ENCODE measurements at places on chromosomes 13 and 19.

DNA sequence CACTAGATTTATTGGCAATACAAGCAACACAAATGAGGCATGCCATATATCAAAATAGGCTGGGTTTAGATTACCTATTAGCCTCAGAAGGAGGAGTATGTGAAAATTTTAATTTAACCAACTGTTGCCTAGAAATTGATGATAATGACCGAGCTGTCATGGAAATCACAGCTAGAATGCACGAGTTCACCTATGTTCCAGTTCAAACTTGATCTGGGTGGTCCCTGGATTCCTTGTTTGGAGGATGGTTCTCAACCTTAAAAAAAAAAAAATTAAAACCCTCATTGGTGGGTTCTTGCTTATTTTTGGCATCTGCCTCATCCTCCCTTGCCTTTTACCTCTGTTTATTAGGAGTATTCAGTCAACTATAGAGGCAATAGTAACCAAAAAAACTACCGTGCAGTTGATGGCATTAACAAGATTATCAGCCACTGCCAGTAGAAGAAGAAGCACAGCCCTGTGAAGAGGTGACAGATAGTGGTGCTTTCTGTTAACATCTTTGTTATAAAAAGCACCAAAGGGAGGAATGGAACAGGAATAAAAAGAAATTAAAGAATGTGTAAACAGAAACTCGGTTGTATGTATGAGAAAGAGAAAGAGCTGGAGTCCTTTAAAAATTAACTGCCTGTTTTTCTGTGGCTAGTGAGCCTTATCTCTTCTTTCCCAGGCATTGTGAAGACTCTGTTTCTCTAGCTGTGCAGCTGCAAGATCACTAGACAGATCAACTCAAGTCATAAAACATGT lies 106.4 kb downstream of the ZNF429 start:
- no peak for DNase-seq

- DNase-seq = peak; percentile 38
Measured at GRCh38 chr13:30881191-30881651, 24.9 kb upstream of the MEDAG start.

GRCh38 chr13:94548821-94549231 lies 47.1 kb downstream of the TGDS start:
- DNase-seq = no peak

GRCh38 chr13:26168835-26169234 lies 53.3 kb downstream of the RNF6 start:
- DNase-seq = no peak

- DNase-seq = no peak
Measured at GRCh38 chr19:48551437-48552302, at the start of gene SULT2B1. Gene SULT2B1, plus strand, starts transcription at chr19:48552172. Its CDS starts 81 bp downstream, at chr19:48552253.

DNA sequence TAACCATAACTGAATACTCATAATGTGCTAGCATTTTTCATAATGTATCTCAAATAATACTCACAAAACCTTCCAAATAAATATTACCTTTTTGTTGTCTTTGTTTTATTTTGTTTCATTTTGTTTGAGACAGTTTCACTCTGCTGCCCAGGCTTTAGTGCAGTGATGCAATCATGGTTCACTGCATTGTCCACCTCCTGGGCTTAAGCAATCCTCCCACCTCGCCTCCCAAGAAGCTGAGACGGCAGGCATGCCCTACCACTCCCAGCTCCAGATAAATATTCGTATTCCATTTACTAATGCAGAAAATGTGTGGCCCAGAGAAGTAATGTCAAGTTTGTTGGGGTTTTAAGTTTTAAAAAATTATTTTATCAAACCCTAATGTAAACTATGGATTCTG lies 739.1 kb downstream of the GPC5 start:
- DNase-seq = no peak

- peak; percentile 20 for DNase-seq
Measured at GRCh38 chr13:37295071-37295470, 189.6 kb upstream of the CSNK1A1L start.

DNA sequence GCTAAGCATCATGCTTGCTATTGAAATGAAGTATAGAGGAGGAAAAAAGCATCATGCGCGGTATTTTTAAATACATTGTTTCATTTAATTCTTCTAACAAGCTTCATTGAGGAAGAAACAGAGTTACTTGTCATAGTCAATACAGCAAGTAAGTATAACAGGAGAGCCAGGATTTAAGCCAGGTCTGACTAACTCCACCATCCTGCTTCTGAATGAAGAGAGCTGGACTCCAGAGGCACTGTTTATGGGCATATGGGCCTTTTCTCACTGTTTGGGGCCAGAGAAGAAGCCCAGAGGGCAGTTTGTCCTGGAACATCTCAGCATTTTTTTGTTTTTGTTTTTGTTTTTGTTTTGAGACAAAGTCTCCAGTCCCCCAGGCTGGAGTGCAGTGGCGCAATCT lies 7.9 kb downstream of the SAMD4B start:
- no peak for DNase-seq
